ENCODE measurements at places on chromosomes 13 and 19. TPM values are rescaled to one million over a fixed set of nuclear protein-coding genes. Genes with fewer than 3 reads are reported as not detected.

The ZNF419 gene
- total RNA-seq = 26.0 TPM

- DNase-seq = peak; percentile 88
Measured at GRCh38 chr19:57803594-57804325, 11.0 kb downstream of the ZNF552 start.

- DNase-seq = no peak
Measured at GRCh38 chr13:101522607-101523006, 70.1 kb downstream of the ITGBL1 start.

The KCNJ14 gene
- 0.71 TPM for total RNA-seq

DNA sequence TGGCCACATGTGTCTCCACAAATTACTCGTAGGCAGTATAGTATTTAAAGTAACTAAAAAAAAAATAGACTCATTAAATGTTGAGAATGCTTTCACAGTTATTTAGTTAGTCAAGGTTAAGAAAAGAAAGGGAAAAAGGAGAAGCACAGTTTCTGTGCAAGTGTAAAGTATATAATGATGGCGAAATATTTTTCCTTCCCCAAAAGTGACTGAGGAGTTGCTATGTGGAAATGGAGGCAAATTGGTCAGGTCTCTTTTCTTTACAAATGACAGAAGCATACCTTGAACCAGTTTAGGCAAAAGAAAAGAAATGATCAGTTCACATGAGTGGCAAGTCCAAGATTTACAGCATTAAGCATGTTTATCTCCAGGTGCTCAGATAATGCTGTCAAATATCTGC, 18.0 kb downstream of the CSNK1A1L start:
- no peak for DNase-seq

The CEACAM19 gene
- total RNA-seq = 0.13 TPM

The UBL5 gene
- total RNA-seq = 493 TPM

DNA sequence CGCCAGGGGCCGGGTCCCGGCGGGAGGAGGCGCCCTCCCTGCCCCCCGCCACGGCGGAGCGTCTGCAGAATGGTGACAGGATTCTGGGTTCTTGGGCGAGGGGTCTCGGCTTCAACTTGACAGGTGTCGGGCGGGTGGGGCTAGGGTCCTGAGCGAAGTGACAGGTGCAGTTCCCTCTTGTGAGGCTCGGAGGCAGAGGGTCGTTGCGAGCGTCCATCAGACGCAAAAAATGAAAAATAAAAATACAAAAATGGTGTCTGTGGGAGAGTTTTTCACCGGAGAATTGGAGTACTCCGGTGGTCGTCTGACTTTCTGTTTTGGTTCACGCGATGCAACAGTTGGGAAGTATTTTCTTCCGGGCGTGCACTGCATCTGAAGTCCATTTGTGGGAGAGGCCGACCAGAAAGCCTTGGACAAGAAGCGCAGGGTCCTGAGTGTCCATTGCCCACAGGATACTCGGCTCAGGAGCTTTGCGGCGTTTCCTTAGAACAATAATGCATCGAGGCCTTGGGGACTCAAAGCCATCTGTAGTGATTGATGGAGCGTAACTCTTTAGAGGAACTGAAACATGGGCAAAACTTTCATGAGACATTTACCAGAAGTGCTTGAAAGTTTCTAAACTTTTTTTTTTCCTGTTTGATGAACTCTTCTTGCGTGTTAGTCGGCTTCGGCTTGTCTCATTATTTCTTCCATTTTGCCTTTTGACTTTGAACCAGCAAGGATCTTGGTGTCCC, 759 bp downstream of the RB1 start:
- DNase-seq = peak; percentile 58

The SMIM7 gene
- 97.1 TPM for total RNA-seq

The NOVA2 gene
- total RNA-seq = not detected

GRCh38 chr19:34067861-34068271, 104.4 kb upstream of the LSM14A start:
- DNase-seq = peak; percentile 5

DNA sequence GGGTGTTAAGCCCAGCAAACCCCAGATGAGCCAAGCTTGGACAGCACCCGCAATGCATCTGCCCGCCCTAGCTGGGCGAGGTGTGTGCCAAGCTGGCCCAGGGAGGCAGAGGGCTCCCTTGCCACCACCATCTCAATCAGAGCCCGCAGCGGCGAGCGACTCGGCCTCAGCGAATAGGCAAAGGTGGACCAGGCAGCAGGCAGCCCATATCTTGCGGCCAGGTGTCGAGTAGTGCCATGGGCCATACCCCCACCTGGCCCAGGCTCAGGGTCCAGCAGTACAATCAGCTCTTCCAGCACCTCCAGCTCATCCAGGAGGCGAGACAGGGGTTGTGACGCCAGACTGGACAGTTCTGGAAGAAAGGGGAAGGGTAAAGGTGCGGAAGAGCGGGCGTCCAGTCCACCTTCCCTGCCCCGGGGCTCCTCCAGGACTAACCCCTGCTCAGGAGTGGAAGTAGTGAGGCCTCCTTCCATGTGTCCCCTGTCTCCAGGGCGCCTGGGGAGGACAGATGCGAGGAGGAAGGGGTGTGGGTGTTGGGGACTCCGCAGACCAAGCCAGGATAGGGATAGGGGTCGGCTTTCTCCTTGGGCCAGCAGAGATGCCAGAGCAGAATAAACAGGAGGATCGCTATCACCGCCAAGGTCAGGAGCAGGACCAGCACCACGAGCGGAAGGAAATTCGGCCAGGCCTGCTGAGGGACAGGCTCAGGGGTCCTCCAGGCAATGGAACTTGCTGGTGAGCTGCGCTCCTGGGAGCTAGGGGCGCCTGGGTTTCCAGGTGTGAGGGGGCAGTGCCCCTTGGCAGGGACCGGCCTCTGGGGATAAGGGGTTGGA, 2.8 kb downstream of the IGFLR1 start:
- no peak for DNase-seq

DNA sequence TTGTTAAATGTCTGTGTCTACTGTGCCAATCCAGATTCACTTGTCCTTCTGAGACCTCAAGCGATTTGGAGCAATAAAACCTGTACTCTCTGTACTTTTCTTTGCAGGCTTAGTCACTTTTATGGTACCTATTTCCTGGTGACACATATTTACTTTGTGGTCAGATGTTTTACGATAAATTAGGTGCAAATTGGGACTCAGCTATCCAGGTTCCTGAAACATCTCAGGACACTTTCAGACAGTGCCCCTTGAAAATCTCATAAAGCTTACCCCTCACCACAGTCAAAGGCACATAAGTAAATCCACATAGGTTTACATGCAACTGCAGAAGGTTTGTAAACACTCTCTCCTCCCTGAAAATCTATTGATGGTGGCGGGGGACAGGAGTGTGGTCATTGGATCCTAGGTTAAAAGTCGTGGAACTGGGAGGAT, 438.8 kb downstream of the EFNB2 start:
- peak; percentile 68 for DNase-seq

DNA sequence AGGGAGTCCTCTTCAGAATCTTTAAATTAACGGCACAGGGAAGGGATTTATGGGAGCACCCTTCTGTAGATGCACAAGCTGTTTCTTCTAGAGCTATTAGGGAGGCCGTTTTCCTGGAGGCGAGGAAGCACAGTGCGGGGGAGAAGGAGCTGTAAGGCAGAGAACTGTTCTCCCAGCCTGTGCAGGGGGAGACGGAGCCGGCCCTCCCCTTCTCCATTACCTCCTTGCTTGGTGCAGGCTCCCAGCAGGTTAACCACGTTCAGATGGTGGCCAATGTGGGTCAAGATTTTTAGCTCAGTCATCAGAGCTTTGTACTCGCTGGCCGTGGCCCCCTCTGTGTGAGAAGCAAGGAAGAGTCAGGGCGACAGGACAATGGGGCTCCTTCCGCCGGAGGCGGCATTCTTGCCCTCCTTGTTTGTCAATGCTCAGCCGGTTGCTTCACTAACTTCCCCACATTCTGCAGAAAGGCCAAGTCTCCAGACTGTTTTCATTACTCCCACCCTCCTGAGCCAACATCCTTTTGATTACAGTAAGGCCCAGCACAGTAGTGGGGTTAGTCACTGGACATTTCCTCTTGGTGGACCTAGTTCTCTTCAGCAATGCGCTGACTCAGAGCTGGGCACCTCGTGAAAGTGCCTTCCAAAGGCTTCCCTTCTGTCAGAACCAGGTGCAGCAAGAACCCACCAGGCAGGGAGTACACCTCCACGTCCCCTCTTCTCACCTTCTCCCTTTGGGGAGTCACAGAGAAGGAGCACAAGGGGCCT, 165.4 kb downstream of the FLT1 start:
- no peak for DNase-seq

The LILRB3 gene
- total RNA-seq = not detected

DNA sequence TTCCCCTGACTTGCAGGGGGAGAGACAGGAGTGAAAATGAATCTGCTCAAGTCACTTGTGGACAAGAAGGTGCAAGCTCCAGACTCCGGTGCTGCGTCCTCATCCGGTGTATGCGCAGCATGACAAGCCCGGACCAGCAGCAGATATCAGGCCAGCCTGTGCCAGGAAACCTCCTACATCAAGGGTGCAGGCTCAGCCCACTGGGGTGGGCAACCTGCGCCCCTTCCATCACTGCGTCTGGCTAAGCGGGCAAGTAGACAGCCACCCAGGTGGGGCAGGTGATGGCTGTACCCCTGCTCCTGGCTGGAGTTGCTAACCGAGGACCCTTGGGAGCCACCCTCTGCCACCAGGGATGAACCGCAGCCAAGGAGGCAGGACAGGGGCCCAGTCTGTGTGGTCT, 32.9 kb upstream of the SLC15A1 start:
- DNase-seq = no peak

The MAST1 gene
- not detected for total RNA-seq

The ZNF625 gene
- total RNA-seq = 10.6 TPM

The C13orf42 gene
- total RNA-seq = not detected

GRCh38 chr13:20332361-20333096, 100.4 kb upstream of the GJB6 start:
- no peak for DNase-seq

DNA sequence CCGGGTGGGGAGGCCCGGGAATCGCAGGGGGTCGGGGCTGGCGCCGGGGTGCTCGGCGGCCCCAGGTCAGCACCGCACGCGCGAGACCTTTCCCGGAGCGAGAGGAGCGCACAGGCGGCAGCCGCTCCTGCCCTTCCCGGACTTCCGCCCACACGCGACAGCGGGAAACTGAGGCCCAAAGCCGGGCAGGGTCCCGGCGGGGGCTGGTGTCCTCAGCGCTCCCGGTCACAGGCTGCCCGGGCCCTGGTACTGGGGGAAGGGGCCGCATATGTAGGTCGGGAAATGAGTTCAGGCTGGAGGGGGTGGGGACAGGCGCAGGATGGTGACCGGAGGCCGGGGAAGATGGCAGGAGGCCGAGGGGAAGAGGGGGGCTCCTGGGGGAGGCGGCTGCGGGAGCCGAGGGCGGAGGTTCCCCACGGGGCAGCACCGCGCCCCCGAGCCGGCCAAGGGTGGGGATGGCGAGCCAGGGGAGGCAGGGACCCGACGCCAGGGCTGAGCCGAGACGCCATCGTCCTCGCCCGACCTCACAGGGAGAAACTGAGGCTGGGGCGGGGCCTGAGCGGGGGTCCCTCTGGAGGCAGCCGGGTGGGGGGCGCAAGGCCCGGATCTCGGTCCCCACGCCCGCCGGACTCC, 662 bp downstream of the CBARP start:
- no peak for DNase-seq

The CD79A gene
- total RNA-seq = 0.64 TPM

DNA sequence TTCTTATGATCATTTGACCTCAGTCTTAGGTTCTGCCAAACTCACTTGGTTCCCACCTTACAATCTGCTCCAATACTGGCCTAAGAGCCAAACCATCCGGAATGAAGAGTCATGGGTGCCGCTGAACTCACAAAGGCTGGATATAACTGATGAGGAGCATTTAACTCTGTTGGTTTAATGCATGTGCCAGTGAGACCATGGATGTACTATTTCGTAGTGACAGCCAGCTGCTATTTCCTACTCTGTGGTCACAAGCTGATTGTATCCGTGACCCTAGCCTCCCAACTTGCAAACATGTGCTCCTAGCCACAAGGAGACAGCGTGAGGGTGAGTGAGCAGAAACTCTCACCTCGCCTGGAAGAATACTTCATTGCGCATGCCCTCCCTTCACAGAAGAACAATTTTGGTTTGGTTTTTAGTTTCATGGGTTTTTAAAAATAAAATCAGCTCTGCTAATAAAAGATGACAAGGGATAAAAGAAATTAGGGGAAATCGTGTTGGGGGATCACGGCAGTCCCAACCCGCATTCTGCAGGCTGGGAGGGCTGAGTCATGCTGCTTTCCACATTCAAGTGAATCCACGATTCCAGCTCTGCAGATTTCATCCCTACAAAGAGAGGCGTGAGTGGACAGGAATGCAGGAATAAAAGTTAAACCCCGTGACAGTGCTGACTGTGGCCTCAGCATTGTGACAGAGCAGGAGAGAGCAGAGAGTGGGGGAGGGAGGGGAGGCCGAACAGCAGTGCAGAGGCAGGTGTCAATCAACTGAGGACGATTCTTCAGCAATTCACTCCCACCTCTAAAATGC, 66.8 kb upstream of the RAP2A start:
- peak; percentile 94 for DNase-seq

The ATP4A gene
- total RNA-seq = not detected

Data from LHCN-M2 (cell line).